ENCODE measurements at places on chromosomes 2 and 18.
A peak's percentile ranks its signal among the peaks of the same experiment; 100 is the strongest.

GRCh38 chr18:47050468-47050867, 15.0 kb upstream of the ELOA2 start:
- DNase-seq, result no peak

- no peak for DNase-seq
Observed at GRCh38 chr2:191910518-191910917, 63.6 kb upstream of the CAVIN2 start.

- DNase-seq, result no peak
Observed at GRCh38 chr2:169254774-169255173, 107.6 kb downstream of the LRP2 start.

- no peak for DNase-seq
Observed at GRCh38 chr18:25189391-25190185, 162.4 kb downstream of the ZNF521 start.

- DNase-seq, result no peak
Observed at GRCh38 chr18:38244480-38244879, 678.9 kb upstream of the CELF4 start.

GRCh38 chr2:196951973-196952372, 25.5 kb upstream of the PGAP1 start:
- no peak for DNase-seq

GRCh38 chr2:200425026-200425821, 84.6 kb downstream of the KCTD18 start:
- DNase-seq, result no peak

- no peak for DNase-seq
Observed at GRCh38 chr18:45165176-45165713, 450.0 kb upstream of the SLC14A2 start.

DNA sequence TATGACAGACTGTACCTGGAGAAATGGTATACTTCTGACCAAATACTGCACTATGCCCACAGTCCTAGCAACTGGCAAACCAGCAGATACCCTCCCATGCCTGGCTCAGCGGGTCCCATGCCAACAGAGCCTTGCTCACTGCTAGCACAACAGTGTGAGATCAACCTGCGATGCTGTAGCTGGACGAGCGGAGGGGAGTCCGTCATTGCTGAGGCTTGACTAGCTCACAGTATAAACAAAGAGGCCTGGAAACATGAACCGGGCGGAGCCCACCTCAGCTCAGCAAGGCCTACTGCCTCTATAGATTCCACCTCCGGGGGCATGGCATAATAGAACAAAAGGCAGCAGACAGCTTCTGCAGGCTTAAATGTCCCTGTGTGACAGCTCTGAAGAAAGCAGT, 93.2 kb upstream of the CAB39 start:
- DNase-seq, result no peak

- DNase-seq, result no peak
Observed at GRCh38 chr2:197171582-197171981, 139.0 kb downstream of the ANKRD44 start.

- DNase-seq, result no peak
Observed at GRCh38 chr2:43175020-43175441, 51.4 kb downstream of the ZFP36L2 start.

GRCh38 chr2:86357392-86357963, 20.1 kb upstream of the REEP1 start:
- no peak for DNase-seq

- DNase-seq, result peak; percentile 64
Observed at GRCh38 chr2:222319586-222320435, 21.0 kb upstream of the PAX3 start.

- DNase-seq, result peak; percentile 93
Observed at GRCh38 chr2:207166349-207167098, 776 bp upstream of the KLF7 start.

GRCh38 chr2:7557376-7557775, 640.2 kb downstream of the RNF144A start:
- DNase-seq, result no peak

- DNase-seq, result no peak
Observed at GRCh38 chr2:81078102-81078501, 773.5 kb upstream of the LRRTM1 start.

DNA sequence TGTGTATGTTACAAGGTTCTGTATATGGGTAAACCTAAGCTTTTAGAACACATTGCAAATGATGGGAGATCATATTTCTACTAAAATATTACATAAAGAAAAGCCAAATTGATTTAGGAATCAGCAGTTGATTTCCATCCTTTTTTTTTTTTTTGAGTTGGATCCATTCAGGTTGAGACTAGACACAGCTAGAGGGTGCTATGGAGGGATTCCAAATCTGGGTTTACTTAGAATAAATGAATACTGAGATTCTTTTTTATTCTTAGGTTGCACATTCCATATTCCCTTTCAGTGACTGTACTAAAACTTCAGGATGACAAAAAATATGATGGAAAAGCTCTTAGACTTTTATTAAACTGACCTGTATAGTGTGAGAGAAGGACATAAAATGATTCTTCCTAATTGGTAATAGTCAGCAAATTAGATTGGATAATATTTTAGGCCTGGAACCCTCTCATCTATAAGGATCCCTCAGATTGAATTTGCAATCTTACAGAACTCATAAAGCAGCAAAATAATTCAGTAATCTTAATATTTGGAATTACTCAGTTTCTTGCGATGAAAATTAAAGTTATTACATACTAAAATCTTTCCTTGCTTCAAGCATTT, 183.3 kb upstream of the SESTD1 start:
- DNase-seq, result no peak

DNA sequence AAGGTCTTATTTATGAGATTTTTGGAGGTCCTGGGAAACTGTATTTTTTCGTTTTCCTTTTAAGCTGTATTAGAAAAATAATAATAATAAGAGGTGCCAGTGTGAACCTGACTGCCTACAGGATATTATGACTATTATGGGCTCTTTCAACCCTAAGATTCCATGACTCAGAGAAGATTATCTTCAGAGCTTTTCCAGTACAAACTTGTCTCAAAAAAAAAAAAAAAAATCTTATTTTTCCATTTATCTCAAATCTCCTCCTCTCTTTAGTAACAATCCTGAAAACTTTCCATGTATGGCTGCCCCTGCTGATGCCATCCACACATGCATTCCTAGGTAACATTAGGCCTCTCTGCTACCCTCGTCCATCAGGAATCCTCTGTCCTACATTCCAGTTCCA, 36.7 kb upstream of the RPE start:
- no peak for DNase-seq

GRCh38 chr2:201633661-201634249, 9.5 kb downstream of the TMEM237 start:
- no peak for DNase-seq

DNA sequence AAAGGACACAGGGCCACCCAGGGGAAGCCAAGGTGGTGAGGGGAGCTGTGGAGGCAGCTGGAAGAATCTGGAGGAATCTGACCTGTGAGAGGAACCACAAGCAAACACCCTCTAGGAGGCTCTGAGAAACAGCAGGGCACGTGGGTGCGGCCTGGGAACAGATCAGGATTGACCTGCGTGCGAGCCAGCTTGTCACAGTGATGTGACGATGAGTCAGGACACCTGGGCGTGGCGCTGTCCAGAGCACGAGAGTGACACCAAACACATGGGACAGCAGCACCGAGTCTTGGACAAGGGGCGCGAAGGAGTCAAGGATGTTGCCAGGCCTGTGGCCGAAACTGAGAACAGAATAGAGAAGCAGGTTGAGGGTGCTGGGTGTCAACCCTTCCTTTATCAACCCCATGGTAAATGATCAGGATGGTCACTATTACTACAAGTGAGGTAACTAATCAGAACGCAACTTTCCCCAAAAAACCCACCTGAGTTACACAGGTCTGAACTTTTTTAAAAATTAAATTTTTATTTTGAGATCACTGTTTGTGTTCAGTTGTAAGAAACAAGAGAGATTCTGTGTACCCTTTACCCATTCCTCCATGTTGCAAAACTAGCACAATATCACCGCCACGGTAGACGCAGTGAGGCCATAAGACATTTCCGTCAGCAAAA, 637 bp upstream of the SFT2D3 start:
- DNase-seq, result peak; percentile 65

- no peak for DNase-seq
Observed at GRCh38 chr18:6943143-6943542, 174.5 kb downstream of the LAMA1 start.

- DNase-seq, result no peak
Observed at GRCh38 chr2:32884346-32884745, 62.4 kb upstream of the LTBP1 start.

GRCh38 chr2:225462945-225463344, 63.4 kb downstream of the NYAP2 start:
- no peak for DNase-seq

GRCh38 chr2:49582946-49583345, 428.6 kb upstream of the FSHR start:
- DNase-seq, result no peak

DNA sequence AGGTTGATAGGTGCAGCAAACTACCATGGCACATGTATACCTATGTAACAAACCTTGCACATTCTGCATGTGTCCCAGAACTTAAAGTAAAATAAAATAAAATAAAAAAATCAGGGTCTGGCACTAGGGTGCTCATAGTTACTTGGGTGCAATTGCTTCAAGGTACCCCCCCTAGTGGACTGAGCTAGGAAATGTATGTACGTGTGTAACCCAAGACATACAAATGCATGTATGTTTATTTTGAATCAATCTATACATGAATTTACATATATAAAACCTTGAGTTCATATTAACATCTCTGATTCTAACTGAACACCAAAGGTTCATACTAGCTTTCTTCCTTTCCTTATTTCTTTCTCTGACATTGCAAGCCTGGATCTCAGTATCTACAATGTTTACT, 51.5 kb downstream of the USP37 start:
- DNase-seq, result no peak

DNA sequence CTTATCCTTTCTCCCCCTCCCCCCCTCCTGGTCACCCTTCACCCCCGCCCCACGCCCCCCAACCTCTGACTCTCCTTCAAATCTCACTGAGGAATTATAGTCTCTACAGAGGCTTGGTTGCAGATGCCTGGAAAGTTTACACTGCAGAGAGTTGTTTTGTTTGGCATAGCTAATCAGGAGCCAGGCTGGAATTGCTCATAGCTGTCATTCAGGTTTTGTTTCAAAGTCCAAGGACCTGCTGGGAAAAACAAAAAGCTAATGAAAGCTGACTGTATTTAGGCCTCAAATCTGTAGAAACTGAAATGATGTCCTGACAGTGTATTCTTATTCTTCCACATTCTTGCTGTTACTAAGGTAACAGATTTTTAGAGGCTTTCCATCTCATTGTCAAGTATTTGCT, 22.6 kb downstream of the GREB1L start:
- DNase-seq, result no peak

DNA sequence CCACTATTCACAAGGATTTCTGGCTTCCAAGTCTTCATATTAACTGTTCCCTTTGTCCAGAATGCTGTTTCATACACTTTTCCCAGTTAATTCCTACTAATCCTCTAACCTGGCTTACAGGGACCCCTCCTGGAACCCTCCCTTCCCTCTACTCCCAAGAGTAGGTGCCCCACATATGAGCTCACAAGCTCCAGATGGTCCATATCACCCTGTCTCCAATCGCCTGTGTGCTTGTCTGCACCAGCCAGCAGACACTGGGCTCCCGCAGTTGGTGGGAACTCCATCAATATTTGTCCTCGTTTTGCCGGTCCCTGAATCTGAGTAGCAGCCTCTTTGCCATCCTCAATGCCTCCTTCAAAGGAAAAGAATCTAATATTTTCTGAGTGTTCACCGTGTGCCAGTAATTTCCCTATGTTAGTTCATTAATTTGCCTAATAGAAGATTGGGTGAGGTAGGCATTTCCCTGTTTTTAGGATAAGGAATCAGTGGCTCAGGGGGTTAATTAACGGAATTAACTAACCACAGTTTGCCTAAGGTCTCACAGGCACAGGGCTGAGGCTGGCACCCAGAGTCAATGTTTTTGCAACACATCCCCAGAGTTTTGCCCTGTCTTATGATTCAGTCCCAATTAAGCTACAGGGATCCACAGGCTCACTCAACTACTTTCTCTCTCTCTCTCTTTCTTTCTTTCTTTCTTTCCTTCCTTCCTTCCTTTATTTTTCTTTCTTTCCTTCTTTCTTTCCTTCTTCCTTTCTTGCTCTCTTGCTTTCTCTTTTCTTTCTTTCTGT, 141.6 kb upstream of the CYP1B1 start:
- no peak for DNase-seq

DNA sequence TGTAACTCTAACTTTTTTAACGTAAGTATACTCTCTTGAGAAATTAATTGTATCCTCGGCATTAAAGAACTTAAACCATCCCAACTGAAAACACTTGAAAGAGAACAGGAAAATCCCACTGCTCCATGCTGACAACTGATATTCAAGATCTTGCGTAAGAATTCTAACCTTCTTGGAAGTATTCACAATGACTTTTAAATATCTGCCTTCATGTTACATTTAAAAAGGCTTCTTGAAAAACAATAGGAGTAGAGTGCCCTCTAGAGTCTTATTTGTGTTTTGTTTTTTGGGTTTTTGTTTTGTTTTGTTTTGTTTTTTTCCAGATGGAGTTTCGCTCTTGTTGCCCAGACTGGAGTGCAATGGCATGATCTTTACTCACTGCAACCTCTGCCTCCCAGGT, 65.4 kb upstream of the DNAJC10 start:
- no peak for DNase-seq

GRCh38 chr18:5912566-5912965, 17.2 kb upstream of the TMEM200C start:
- no peak for DNase-seq

DNA sequence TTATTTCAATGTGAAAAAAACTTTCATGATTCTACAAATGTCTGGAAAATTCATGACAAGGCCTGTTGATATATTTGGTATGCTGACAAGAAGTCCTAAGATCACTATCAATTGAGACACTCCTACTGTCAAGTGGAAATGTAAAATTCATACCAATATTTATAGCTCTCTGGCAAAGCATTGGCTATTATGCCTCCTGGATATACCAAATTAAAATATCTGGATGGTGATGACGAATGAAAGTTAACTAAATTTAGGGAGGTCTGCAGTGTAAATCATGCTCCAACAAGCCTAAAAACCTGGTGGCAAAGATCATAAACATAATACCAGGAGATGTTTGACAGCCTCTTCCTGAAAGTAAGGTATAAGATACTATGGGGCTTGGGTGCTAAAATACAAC, 41.1 kb upstream of the TCF4 start:
- DNase-seq, result no peak

DNA sequence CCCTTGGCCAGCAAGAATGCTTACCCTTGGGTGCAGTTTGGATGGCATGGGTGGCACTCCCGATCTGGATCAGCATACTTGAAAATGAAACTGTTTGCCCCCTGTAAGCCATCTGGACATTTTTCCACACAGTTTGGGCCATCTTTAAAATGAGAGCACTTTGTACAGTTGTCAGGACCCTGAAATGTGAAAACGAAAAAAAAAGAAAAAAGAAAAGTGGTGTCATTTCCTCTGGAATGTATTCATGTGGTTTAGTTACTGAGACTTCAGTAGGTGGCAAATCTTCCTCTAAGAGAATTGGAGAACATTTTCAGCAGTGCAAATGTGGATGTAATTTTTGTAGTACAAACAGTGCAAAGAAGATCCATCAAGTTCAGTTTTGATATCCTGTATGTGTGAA, 873.3 kb downstream of the ERBB4 start:
- no peak for DNase-seq

GRCh38 chr2:205750797-205751196, 68.5 kb downstream of the NRP2 start:
- DNase-seq, result no peak

GRCh38 chr2:163697846-163698637, 37.8 kb downstream of the FIGN start:
- DNase-seq, result no peak

GRCh38 chr2:70125498-70125898, 38.2 kb downstream of the PCBP1 start:
- DNase-seq, result no peak

- no peak for DNase-seq
Observed at GRCh38 chr2:101300836-101301235, 7.7 kb downstream of the RNF149 start.
